ENCODE measurements at places on chromosomes 11 and 22.

GRCh38 chr11:131817687-131818188 lies 447.3 kb downstream of the NTM start:
- no peak for DNase-seq

GRCh38 chr11:10906521-10906920 lies 48.7 kb upstream of the ZBED5 start:
- no peak for DNase-seq

- no peak for DNase-seq
Measured at GRCh38 chr11:113992459-113993110, 17.7 kb downstream of the HTR3A start.

- no peak for DNase-seq
Measured at GRCh38 chr11:11373934-11374333, 20.9 kb upstream of the CSNK2A3 start.

- DNase-seq: no peak
Measured at GRCh38 chr11:59283825-59284772, 71.4 kb upstream of the MPEG1 start.

DNA sequence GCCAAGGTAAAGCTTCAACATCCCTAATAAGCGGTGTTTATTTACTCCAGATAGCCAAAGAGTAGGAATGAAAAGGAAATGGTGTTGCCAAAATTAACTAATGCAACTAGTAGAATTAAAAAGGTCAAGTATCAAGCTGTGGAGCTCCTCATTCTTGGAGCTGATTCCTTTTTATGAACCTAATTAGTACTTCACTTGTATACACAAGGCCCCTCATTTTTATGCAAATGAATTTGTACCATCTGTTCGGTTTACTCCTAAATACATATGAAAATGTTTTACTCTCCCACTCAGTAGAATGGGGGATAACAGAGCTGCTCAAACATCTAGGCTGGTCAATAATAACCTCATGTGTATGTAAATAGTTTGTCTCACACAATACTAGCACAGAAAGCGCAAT lies 426.4 kb upstream of the LUZP2 start:
- no peak for DNase-seq

DNA sequence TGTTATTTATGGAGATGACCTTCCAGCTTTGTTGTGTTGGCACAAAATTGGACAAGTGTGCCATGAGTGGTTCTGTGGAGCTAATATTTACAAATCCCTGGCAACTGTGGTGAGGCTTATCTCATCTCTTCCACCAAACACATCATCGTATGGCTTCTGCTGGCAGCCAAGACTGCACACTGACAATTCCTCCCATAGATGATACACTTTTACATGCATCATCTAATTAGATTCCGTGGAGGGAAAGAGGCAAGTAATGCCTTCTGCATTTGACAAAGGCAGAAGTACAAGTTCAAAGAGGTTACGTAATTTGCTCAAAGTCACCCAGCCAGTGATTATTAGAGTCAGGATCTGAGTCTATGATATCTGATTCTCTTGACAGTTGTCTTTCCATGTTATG lies 62.7 kb upstream of the KIRREL3 start:
- DNase-seq: no peak

GRCh38 chr11:45165386-45165785 lies 18.9 kb downstream of the PRDM11 start:
- no peak for DNase-seq

DNA sequence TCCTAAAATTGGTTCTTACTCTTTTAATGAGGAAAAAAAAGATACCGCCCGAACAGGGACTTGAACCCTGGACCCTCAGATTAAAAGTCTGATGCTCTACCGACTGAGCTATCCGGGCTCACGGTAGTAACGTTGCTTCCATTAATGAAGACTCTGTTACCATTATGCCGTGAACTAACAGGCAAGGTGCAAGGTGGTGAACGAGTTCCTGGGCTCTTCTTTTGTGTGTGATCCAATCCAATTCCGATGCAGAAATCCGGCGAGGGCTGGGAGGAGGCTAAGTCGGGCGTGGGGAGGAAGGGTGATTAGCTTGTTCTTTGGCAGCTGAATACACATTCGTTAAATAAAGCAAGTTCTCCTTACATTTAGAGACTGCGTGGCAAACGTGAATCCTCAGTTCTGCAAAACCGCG lies 49.0 kb downstream of the OR4D9 start:
- no peak for DNase-seq

DNA sequence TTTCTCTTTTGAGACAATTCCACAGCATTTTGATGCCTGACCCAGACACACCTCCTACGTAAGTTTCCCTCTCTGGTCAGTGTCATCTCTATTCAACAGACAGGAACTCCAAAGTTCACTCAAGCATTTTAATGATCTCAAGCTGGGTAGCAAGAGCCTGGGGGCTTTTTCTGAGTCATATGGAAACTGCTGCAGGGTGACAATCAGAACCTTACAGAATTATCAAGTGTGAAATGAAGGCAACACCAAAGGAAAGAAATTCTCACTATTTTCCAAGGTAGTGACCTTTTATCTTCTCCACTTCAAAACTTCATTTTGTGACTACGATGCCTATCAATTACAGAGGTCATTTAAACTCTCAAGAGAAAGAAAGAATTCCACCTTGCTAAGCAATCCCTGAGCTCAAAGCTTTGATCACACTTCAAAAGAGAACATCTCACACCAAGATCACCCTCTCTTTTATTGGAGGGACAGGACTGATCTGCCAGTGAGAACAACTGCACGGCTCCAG lies 229.0 kb upstream of the ZC3H12C start:
- peak; percentile 44 for DNase-seq

- DNase-seq: peak; percentile 53
Measured at GRCh38 chr11:61041755-61042518, 60.4 kb upstream of the CD5 start.

GRCh38 chr11:74011360-74012073 lies 2.6 kb upstream of the UCP3 start:
- DNase-seq: no peak

DNA sequence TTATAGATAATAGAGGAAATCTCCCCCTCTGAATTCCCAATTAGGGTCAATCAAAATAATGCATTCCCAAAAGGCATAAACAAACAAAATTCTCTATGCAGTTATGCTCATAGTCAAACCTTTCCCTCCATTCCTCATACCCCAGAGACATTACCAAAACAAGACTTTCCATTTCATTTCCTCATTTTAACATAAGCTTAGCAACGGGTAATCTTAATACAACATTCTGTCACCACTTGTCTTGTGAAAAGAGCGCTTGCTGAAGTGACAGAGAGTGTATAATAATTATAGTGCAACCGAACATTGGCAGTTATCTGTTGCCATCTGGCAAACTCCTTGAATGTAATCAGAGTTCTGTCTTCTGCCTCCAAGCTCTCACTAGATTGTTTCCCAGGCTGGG lies 1.2 kb upstream of the SLN start:
- no peak for DNase-seq

Measured in GM19239 (cell line).